ENCODE measurements at places on chromosomes 3 and 15. TPM values are rescaled to one million over a fixed set of nuclear protein-coding genes. Genes with fewer than 3 reads are reported as not detected.
A peak's percentile ranks its signal among the peaks of the same experiment; 100 is the strongest.

GRCh38 chr3:141859651-141860050, 16.8 kb upstream of the ATP1B3 start:
- DNase-seq = no peak

GRCh38 chr15:79816571-79816970, 80.2 kb downstream of the MTHFS start:
- DNase-seq = no peak

DNA sequence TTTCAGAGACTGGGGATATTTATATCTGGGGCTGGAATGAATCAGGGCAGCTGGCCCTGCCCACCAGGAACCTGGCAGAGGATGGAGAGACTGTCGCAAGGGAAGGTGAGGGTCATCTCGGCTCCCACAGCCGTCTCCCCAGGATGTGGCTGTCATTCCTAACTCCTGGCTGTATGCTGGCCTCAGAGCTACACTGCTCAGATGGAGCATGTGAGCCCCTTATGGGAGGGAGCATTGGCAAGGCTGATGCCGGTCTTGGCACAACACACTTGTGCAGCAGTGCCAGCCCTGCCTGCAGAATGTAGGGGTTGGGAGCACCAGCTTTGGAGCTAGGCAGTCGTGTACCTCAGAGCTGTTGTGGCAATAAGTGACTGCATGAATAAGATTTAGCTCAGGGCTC, 5.2 kb downstream of the RCCD1 start:
- peak; percentile 18 for DNase-seq

DNA sequence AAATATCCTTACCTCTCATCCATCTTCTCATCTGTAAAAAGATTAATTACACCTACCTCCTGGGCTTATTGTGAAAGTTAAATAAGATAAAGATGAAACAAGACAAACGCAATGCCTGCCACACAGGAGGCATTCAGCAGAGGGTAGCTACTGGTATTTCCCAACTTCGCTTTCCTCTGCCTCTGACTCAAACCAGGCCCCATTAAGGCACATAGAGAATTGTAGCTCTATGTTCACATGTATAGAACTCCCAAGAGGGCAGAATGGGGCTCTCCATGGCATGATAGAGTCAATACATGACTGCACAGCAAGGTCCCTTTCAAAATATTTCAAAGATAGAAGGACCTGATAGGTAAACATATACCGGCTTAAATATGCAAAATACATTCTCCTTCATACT, 1.4 kb downstream of the LYSMD2 start:
- DNase-seq = no peak

DNA sequence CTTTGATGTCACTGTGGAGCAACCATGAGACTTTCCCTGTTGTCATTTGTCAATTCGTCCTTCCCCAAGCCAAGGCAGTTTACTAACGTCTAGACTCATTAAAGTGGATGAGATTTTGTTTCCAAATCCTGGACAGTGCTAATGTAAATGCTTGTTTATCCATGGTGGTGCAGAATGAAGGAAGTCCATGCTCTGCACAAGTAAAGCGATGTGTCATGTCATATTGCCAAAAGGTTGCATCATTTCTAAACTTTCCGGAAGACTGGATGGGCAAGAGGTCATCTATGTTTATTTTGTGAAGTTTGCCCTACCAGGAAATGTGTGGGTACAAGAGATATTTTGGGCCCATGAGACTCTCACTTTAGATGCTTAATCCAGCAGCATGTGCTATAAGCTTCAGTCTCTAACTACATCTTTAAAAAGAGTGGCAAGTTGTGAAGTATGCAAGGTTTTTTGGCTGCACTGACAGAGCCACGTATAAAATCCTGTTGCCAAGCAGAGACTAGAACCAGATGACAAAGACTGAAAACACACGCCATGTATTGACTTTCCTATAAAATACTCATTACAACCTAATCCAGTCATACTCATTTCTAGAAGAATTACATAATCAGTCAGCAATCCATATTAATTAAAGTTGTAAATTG, 72.1 kb upstream of the FNDC3B start:
- DNase-seq = peak; percentile 90

Gene LIPH
- total RNA-seq = 0.36 TPM

Gene SLC27A2
- total RNA-seq = not detected

DNA sequence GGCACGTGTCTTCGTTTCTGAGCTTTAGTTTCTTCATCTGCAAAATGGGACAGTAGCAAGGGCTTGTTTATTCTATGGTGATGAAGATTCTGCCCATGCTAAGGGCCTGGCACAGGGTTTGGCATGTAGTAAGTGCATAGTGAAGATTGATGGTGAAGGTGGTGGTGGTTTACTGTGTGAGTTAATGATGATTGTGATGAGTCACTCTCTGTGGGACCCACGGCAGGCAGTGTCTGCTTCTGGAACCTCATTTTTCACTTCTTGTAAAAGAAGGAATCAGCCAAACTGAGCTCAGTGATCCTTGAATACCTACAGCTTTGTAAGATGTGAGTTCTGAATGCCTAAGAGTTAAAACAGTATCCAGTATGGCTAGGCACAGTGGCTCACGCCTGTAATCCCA, 86.2 kb upstream of the LRTM1 start:
- peak; percentile 25 for DNase-seq

- peak; percentile 83 for DNase-seq
Measured at GRCh38 chr15:70974004-70974832, 81.6 kb downstream of the LRRC49 start.

Gene ZPLD1
- under 0.01 TPM for total RNA-seq

DNA sequence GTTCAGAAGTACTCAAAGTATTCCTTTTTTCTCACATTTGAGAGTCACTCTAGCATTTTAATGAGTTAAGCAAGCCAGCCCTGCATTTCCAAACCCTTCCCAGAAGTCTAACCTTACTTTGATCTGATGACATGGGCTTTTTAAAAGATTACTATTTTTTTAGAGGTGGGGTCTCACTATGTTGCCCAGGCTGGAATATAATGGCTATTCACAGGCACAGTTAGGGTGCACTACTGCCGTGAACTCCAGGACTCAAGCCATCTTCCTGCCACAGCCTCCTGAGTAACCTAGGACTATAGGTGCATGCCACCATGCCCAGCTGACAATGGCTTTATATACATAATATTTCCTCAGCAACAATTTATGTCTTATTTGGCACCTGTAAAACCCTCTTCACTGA, 64.1 kb upstream of the GOLGA6B start:
- DNase-seq = no peak

GRCh38 chr15:40267670-40268069, 15.2 kb downstream of the ANKRD63 start:
- DNase-seq = no peak

DNA sequence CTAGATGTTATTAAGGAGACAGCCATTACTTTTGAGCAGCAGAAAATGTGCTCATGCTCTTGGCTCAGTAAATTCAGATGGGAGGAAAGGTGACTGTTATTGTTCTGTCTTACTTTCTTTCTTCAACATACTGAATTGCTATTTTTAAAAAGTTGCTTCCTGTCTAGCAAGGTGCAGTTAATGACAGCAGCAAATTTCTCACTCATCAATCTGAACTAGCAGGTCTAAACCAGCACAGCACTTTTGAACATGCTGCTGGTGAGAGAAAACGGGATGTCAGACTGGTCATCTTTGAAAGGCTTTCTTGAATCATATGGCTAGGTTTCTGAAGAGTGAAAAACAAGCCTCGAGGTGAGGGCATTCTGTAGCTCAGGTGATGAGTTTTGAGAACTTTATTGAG, 384.7 kb downstream of the MFSD1 start:
- DNase-seq = no peak

DNA sequence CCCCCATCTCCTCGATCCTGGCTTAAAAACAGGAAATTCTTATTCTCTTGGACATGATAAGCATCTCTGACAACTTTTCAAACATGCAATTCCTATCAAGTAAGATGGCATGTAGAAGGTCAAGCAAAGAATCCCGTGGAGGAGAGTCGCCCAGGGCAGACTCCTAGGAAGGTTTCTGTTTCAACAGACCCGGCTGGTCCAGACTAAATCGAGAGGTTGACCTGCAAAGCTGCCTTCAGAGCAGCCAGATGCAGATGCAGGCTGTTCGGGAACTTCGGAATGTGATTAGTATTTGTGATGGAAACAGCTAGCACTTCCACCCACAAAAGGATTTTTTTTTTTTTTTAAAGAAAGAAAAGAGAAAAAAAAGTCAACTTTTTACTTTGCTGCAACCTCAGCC, 216.8 kb downstream of the NR1D2 start:
- DNase-seq = peak; percentile 12

GRCh38 chr15:97501291-97501690, 459.2 kb upstream of the ARRDC4 start:
- DNase-seq = no peak

DNA sequence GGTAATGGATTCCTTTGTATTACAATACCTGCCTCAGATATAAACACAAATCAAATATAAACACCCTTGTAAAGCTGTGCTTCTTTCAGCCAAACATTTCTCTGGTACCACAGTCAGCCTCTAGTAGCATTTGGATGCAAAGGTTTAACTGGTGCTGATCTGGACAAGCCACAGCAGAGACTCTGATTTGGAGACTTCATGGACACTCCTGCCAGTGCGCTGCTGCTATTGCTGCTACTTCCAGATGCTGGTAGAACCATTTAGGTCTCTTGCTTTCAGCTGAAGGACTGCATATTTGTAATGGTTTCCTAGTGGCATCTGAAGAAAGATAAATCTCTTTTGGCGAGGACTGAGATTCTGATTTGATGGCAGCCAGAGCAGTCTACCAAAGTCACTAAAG, 36.9 kb downstream of the NCK1 start:
- peak; percentile 9 for DNase-seq

GRCh38 chr15:68542348-68542747, 36.4 kb upstream of the CORO2B start:
- no peak for DNase-seq

Gene ADAMTS9
- total RNA-seq = 1.1 TPM

DNA sequence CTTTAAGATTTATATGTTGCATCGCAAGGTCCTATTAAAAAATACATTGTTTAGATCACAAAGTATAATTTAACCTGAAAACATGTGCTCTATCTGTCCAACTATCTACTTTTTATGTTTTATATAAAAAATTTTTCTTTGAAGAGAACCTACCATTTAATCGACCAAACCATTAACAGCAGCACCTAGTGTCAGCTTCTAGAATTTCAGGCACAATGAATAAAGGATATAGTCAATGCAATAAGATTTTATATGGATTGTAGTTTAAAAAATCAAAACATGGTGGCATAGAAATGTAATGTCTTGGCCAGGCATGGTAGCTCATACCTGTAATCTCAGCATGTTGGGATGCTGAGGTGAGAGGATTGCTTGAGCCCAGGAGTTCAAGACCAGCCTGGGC, 313.7 kb downstream of the GAP43 start:
- no peak for DNase-seq

DNA sequence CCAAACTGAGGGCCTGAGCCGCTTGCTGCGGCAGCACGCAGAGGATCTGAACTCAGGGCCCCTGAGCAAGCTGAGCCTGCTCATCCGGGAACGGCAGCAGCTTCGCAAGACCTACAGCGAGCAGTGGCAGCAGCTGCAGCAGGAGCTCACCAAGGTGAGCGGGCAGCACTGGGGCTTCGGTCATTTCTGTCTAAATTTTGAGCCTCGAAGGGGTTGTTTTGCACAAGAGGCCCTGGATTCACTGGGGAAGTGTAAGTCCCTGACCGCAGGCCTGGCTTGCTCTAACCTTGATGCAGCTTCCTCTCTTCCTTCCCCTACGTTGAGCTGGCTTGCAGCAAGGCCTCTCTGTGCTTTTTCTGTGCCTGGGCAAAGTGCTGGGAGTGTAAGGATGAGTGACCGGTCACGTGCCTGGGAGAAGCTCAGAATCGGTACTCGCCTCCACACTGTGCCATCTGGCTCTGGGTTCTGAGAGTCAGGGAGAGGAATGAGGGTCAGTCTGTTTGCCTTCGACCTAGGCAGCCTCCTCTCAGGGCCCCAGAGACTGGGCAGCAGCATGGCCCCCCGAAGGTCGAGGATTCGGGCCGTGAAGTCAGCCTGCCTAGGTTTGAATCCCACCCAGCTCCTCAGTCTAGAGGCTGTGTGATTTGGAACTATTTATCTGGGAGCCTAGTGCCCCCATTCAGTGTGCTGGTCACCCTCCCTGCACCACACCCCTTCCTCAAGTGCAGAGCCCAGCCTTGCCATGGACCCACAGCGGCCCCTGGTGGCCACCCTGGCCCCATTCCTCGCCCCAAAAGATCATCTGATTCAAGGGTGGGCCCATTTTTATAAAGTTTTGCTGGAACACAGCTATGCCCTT, 1.4 kb downstream of the FES start:
- peak; percentile 51 for DNase-seq

- no peak for DNase-seq
Measured at GRCh38 chr3:166110102-166110501, 272.9 kb upstream of the BCHE start.

GRCh38 chr3:64621726-64622395, 65.9 kb downstream of the ADAMTS9 start:
- no peak for DNase-seq

Data from IMR-90 (cell line).